Suppressor macrophage treated with lipopolysaccharide for 1 hour (primary cell): ENCODE measurements at places on chromosomes 11 and 22.
A peak's percentile ranks its signal among the peaks of the same experiment; 100 is the strongest.

GRCh38 chr11:69682681-69683326 is 7.7 kb upstream of the LTO1 start:
- no peak for DNase-seq

DNA sequence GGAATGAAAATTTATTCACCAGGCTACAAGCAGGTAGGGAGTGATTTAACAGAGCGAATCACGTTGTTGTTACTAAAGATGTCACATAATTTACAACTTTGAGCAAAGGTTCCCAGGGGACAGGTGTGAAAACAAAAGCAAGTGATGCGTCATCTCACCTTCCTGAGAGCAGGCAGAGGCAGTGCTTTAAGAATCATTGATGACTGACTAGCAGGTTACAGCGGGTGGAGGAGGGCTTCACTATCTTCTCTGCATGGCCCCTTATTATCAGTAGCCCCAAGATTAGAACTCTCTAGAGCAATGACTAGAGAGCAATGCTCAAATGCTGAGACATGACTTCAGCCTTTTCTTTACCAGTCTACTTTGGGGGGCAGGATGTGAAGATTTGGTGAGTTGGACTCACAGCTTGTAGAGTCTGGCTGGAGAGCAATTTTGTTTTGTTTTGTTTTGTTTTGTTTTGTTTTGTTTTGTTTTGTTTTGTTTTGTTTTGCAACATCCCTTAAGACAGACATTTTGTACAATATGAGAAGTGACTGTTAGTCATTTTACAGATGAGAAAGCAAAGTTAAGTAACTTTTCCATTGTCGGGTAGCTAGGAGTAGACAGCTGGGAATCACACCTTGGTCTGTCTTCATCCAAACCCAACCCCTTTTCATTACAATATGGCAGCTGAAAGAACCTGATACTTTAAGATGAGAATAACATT is 84.8 kb downstream of the SLC1A2 start:
- DNase-seq: peak; percentile 78

DNA sequence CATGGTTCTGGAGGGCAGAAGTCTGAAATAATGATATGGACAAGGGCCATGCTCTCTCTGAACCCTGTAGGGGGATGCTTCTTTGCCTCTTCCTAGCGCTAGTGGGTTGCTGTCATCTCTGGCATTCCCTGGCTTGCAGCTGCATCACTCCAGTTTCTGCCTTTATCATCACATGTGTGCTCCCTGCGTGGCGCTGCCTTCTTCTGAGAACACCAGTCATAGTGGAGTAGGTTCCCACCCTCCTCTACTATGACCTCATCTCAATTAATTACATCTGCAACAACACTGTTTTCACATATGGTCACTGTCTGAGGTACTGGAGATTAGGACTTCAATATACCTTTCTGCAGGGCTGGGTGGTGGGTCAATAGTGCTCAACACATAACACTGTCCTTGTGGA is 402.3 kb upstream of the NARS2 start:
- DNase-seq: no peak

DNA sequence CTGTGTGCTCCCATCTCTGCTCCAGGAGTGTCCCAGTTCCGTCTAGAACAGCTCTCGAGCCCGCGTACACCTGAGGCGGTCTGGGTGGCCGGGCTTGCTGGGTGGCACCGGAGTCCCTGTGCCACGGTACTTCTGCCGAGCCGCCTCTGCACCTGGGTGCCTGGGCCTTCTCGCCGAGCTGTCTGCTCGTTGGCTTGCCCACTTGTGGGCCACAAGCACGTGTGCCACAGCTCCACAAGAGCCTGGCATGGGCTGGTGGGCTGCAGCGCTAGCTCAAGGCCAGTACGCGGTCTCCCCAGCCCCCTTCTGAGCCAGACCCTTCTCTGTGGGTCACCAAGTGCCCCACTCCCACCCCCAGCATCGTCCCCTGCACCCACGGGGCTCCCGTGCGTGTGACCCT is 388.0 kb downstream of the TBC1D22A start:
- DNase-seq: no peak

- DNase-seq: no peak
Observed at GRCh38 chr11:34446386-34446785, 7.7 kb downstream of the CAT start.

DNA sequence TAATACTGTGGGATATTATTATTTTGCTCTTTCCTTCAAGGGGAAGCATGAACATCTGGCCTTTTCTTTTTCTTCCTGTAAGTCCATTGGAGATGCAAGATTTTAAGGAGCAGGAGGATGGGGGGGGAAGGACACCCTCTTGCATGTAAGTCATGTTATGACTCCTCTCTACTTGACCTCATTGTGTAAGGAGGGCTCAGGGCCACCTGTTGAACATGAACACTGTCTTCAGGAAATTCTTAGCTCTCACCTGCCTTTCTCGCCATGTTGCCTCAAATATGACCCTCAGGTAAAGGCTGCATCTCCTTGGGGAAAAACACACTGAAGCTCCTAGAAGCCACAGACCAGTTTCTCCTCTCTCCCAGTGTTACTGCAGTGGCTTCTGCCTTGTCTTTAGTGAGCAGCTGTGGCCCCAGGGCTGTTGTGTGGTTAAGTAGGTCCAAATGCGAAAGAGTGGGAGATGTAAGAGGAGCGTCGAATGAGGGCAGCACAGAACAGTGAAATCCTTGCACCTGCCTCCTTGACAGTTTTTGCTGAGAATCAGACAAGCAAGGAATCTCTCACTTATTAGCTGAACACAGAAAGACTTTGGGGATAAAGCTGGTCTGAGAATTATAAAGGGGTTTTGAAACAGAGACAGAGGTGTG is 1.3 kb upstream of the RAG1 start:
- no peak for DNase-seq

DNA sequence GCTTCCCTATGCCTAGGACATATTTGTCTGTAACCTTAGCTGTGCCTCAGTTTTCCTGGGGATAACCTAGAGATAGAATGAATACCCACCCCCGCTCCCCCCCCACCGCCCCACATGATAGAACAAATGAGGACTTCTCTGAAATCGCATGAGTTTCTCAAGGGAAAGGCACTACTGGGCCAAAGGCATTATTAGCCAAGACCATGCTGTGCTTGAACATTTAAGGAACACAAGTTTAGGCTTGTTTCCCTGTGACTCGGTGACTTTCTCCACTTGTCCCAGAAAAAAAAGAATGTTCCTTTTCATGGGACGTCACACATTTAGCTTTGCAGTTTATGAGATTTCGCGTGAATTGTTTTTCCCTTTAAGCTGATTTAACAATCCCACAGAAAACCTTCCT is 51.4 kb upstream of the CRTAM start:
- no peak for DNase-seq

- DNase-seq: peak; percentile 87
Observed at GRCh38 chr22:37420686-37421467, 6.4 kb downstream of the ELFN2 start.

DNA sequence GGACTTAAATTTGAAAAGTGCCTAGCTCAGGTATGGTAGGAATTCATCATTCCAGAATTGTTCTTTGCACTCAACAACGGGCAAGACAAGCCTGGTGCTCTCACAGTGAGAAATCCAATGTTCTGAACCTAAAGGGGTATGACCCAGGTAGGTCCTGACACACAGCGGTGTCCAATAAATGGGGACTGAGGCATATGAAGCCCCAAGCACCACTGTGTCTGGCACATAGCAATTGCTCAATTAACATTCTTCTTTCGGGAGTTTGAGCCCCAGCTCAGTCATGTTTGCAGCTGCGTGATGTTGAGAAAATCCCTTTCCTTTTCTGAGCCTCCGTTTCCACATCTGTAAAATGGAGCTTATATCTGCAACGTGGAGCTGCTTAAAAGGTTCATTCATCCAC is 535.8 kb downstream of the MIAT start:
- no peak for DNase-seq

GRCh38 chr22:39528080-39528661 is 4.4 kb downstream of the RPS19BP1 start:
- DNase-seq: no peak

GRCh38 chr11:66283461-66284105 is 5.4 kb downstream of the YIF1A start:
- DNase-seq: no peak

- peak; percentile 61 for DNase-seq
Observed at GRCh38 chr22:36201630-36202319, at the start of gene APOL4. Gene APOL4, minus strand, starts transcription at chr22:36201809. Its CDS starts 75 bp downstream, at chr22:36201734.

- no peak for DNase-seq
Observed at GRCh38 chr11:26946257-26946716, 47.6 kb upstream of the FIBIN start.

DNA sequence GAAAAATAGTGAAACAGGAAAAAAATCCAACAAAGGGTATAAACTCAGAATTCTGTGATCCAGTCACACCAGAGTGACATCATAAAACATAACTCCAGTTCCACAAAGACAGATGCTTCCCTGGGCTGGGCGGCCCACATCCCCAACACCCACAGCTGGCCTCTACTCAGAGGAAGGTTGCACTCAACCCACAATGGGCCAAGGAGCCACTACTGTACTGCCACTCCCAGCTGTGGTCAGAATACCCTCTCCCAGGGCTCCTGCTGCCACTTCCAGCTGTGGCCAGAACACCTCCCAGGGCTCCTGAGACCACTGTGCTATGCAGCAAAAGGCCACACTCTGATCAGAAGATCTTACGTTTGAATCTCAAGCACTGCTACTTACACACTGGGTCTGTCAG is 18.3 kb downstream of the SMCO4 start:
- peak; percentile 85 for DNase-seq

DNA sequence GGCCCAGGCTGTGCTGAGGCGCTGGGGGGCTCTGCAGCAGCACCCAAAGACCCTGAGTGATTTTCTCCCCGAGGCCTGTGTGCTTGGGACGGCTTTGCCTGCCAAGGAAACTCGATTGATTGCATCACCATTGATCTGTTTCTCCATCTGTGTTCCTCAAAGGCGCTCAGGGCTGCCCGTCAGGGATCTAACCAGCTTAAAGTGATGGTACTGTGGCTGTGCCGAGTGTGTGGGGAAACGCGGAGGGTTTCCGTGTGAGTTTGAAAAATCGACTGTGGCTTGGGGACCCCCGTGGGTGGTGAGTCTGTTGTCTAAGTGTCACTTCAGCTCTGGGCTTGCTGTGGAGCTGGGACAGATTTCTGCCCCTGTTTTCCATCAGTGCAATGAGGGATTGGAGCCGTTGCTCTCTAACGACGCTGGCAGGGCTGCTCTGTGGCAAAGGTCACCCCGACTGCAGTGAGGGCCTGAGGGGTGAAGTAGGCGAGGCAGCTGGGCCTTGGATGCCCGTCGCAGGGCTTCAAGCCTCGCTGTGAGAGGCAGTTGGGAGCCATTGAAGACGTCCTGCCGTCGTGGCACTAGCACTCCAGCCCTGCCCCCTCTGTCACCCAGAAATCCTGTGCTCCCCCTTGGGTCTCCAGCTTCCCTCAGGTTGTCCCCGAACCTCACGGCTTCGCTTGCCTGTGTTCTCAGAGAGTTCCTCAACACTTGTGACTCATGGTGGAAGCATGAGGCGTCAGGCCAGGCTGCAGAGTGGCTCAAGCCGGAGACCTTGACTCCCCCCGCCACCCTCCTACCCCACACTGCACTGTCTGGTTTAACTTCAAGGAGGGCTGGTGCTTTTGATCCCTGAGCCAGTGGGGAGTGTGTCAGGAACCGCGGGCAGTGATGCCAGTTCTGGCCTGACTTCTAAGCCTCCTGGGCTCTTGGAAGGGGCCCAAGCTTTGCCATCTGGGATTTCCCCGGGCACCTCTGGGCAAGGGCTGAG is 21.8 kb downstream of the CACNA1I start:
- DNase-seq: no peak

DNA sequence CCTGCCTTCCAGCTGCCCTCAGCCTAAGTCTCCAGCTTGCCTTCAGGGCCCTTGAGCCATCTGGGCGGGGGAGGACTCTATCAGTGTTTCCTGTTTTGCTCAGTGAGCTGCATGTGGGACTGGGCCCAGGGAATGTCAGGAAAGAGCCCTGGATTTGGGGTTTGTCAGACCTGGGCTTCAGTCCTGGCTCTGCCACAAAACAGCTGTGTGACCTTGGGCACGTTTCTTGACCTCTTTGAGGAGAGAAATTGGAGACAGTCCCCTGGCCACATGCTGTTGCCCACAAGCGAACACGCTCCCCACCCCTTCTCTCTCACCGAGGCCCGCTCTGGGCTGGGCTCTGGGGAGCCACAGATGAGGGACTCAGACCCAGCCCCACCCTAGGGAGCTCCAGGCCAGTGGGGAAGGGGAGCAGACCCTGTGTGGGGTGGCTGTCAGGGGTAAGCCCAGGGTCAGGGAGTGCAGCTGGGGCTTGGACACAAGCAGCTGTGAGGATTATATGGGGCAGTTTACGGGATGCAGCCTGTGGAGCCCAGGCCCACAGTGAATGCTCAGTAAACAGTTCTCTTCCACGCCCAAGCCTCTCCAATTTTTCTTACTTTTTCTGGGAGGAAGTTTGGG is 12.3 kb downstream of the MYO7A start:
- DNase-seq: no peak

DNA sequence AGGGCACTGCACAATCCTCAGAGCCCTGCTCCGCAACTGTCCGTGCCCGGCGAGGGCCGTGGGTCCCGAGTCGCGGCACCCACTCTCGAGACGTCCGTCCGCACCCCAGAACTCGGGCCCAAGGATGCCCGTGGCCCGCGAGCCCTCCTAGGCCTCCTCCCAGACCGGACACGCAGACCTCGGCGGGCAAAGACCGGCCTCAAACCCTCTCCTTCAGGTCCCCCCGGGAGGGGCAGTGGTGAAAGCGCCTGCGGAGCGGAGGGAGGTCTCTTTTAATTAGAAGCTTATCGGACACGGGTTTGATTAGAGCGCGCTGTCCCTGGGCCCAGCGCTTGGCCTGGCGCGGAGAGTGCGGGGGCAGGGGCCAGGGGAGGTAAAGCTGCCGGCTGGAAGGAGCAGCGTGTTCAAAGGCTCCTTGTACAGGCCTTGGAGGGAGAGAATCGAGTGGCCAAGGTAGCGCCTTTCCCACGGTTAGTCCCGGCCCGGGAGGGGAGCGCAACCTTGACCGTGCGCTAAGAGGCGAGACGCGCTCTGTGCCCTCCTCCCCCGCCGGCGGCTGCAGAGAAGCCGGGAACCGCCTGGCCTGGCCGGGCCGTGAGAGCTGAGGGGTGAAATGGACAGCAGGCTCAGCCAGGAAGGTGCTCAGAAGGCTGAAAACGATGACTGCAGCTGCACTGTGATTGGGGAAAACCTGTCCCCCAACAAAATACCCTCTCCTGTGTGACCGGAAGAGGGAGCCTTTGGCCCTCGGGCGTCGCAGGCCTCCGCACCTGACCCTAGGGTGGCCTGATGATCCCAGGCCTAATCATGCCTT is 4.6 kb downstream of the WT1 start:
- DNase-seq: no peak

DNA sequence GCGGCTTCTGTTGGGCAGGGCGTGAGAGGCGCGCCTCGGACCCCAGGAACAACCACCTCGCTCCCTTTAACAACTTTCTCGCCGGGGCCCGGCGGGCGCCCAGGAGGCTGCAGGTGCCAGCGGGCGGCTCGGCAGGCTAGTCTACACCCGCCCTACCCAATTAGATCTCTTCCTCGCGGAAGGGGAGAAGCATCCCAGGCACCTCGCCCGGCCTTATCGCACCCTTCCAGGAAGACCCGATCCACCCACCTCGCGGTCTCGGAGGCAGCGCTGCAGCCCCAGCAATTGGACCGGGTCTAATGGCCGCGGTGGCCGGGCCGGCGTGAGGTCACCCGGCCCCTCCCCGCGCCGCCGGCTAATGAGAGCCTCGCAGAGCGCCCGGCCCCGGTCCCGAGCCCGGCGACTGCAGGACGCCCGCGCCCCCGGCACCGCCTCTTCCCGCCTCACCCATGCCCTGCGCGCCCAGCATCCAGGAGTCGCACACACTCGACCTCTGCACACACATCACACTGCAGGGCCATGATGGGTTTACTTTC is at the start of gene PLAAT3:
PLAAT3 (minus strand) TSS at position 298 of the 536 bp plus-strand sequence. CDS start 419 bp downstream, outside the sequence.
- peak; percentile 64 for DNase-seq
